ENCODE measurements at places on chromosomes 7 and 10. TPM values are rescaled to one million over a fixed set of nuclear protein-coding genes. Genes with fewer than 3 reads are reported as not detected.

Gene AKR1C8
- polyA plus RNA-seq = 0.06 TPM

Gene MOGAT3
- polyA plus RNA-seq = 63.3 TPM

Gene SAMD9L
- polyA plus RNA-seq = 5.4 TPM

Gene SP8
- polyA plus RNA-seq = not detected

Gene PNLIP
- polyA plus RNA-seq = not detected

Gene GPR141
- 1.1 TPM for polyA plus RNA-seq

Gene CLCN1
- 24.9 TPM for polyA plus RNA-seq

Gene FAM25C
- not detected for polyA plus RNA-seq

Gene SAMD9
- 4.4 TPM for polyA plus RNA-seq

Gene OR2A25
- polyA plus RNA-seq = not detected

Gene C10orf53
- not detected for polyA plus RNA-seq

Gene FAM237B
- 0.04 TPM for polyA plus RNA-seq

DNA sequence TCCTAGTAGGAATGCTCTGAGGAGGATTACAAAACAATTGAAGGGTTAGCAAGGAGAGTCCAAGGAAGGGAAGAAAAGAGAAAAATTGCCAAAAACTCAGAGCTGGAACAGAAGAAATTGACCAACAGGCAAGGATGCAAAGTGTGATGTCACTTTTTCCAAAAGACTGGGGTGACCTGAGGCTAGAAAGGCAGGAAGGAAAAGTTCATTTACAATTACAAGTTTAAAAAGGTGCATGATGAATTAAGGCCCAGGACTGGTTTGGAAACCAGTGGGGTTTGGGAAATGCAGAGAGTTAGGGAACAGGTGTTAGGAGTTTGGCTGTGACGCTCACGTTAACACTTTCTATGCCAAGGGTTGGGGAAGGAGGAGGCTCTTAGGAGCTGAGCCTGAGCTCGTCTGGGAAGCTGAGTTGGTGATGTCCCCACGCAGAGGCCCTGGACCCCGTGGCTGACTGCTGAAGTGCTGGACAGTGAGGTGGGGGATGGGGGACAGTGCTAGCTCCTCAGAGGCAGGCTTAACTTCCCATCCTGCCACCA is 92.6 kb upstream of the PODXL start:
- no peak overlapping the region for H3K4me3 ChIP-seq
- H3K4me1 ChIP-seq = no peaks in the 10 kb centered on the region
- no peaks in the 10 kb centered on the region for H3K36me3 ChIP-seq
- no peak for DNase-seq
- no peak overlapping the region for H3K27ac ChIP-seq

DNA sequence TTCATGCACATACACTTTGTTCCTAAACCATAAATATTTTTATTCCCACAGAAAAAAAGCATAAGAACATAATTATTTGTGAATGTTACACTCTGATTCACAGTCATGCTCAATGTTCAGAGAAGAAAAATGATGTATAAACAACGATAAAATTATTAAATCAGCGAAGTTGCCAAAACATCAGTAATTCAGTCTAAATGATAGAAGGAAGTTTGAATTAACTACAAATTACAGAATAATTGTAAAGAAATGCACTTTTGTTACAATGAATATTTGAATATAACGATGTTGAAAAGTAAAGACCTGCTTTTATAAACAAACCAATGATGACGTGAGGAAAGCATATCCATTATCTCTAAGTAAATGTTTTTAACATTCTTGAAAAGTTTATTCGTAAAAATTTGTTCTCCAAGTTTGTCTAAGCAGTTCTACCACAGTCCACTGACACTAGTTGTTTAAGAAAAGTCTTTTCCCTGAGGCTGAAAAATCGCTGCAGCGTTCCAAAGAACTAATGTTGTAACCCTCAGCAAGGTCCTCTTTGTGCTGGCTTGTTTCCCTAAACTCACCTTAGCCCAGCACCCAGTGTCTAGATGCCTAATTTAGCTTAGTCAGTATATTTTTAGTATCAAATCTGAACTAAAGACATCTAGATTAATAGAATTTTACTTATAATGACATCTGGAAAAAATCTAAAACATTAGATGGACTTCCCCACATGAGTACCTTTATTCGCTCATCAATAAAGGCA is 30.4 kb downstream of the TSPAN12 start:
- H3K27ac ChIP-seq = no peak overlapping the region
- no peaks in the 10 kb centered on the region for H3K4me1 ChIP-seq
- H3K27me3 ChIP-seq = no peaks in the 10 kb centered on the region
- no peak overlapping the region for H3K4me3 ChIP-seq

DNA sequence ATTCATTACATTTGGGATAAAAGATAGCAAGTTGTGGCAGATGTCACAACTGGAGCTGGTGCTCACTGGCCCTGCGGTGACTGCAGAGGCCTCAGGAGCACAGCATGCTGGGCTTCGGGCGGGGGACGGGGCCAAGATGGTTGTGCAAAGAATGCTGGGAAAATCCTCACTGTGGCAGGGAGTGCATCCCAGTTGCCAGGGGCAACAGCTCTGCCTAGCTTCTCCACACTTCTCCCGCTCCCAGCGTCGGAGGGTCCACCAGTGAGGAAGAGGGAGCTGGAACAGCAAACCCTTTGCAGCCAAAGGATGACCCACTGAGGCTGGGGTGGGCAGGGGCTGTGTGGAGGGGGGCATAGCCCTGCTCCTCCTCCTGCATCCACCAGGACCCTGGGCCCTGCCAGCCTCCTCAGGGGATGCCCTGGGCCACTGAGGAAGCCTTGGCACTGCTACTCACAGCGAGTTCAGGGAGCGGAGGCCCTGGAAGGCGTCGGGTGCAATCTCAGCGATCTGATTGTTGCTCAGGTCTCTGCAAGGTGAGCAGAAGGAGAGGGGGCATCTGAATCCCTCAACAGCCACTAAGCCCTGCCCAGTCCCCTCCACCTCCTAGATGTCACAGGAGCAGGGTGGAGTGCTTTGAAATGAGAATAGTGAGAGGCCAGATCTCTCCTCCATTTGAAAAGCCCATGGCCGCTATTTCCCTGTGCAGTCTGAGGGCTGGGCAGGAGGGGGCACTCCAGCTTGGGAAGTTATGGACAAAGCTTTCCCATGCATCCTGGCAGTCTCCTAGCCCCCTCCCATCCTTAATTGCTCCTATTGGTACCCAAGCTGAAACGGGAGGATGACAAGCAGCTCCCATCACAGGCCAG is 126.5 kb downstream of the SLIT1 start:
- H3K4me3 ChIP-seq = no peak overlapping the region
- DNase-seq = no peak
- H3K4me1 ChIP-seq = no peaks in the 10 kb centered on the region
- no peak overlapping the region for H3K27ac ChIP-seq

DNA sequence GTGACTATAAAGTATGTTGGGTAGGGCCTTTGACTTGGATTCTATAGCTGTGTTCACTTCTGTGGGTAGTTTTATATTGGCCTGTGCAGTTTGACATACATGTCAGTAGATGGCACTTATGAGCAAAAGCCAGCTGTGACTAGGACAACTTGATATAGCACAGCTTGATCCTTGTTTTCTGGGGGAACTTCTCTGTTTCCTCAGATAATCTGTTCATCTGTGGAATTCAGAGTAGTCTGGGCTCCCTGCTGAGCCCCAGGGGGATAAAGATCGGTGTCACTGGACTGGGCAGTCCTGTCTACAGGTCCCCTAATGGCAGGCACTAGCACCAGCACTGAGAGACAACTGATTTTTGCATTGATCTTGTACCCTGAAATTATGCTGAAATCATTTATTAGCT is 25.4 kb downstream of the CYP2C9 start:
- no peaks in the 10 kb centered on the region for H3K27me3 ChIP-seq
- DNase-seq = peak; percentile 64
- no peak overlapping the region for H3K27ac ChIP-seq

DNA sequence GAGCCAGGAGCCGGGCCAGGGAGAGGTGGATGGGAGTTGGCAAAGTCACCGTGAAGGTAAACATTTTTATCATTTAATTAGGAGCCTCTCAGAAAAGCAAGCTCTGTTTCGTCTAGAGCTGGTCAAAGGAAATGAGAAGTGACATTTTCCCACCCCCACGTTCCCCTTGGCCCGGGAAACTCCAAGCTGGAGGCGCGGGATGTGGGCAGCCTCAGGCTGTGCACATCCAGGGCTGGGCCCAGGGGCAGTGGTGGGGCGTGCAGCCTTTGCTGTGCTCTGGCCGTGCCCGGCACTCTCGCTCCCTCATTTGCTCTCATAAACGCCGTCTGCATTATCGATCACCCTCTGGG is 135.6 kb upstream of the RET start:
- H3K27me3 ChIP-seq = no peaks in the 10 kb centered on the region
- no peak overlapping the region for H3K27ac ChIP-seq
- H3K36me3 ChIP-seq = no peaks in the 10 kb centered on the region
- H3K4me3 ChIP-seq = no peak overlapping the region
- DNase-seq = no peak
- no peaks in the 10 kb centered on the region for H3K4me1 ChIP-seq

DNA sequence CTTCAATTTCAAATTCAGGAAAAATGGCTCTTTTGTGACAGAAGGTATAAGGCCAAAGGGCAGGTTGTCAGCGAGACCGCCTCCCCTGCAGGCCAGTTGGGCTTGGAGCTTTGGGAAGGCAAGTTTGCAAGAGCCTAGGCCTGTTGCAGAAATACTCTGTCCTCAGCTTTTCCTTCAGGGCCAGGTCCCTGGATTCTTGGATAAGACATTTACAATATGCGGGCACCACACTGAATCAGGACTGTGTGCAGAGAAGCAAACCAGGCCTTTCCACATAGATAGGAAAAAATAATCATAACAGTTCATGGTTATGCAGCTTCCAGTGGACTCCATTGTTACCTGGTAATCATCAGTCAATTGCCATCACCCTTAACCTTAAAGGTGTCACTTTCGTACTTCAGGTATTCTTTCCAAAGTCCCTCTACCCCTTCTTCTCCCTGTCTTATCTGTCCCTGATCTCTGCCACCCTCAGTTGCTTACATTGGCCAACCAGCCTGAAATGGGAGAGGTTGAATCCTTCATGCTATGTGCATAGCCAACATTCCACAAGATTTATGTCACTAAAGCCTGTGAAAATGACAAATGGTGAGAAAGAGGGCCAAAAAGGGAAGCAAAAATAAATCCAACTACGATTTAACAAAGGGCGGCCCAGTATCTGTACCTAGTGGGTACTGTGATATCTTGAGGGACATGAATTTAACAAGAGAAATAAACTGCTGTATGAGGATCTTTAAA is 304.5 kb upstream of the NFE2L3 start:
- peak overlapping the region; percentile 55 for H3K27ac ChIP-seq
- H3K4me1 ChIP-seq = peaks cover 2% of the 10 kb centered on the region
- H3K4me3 ChIP-seq = no peak overlapping the region

- H3K36me3 ChIP-seq = peaks cover 3% of the 10 kb centered on the region
- H3K4me3 ChIP-seq = no peak overlapping the region
- H3K4me1 ChIP-seq = peaks cover 13% of the 10 kb centered on the region
- H3K27ac ChIP-seq = no peak overlapping the region
- no peaks in the 10 kb centered on the region for H3K27me3 ChIP-seq
These were observed 6.4 kb downstream of the AGBL3 start for GRCh38 chr7:134992626-134993179.

- H3K27me3 ChIP-seq = no peaks in the 10 kb centered on the region
- peak; percentile 77 for DNase-seq
- H3K4me1 ChIP-seq = no peaks in the 10 kb centered on the region
- no peak overlapping the region for H3K27ac ChIP-seq
These were observed 45.4 kb upstream of the MBL2 start for GRCh38 chr10:52818019-52818418.

GRCh38 chr10:52746169-52746568 is 26.4 kb downstream of the MBL2 start:
- no peak overlapping the region for H3K4me3 ChIP-seq
- H3K36me3 ChIP-seq = no peaks in the 10 kb centered on the region
- no peak overlapping the region for H3K27ac ChIP-seq
- no peaks in the 10 kb centered on the region for H3K4me1 ChIP-seq

GRCh38 chr7:90320418-90320800 is 695 bp downstream of the FAM237B start:
- peaks cover 32% of the 10 kb centered on the region for H3K27me3 ChIP-seq
- H3K4me1 ChIP-seq = peaks cover 3% of the 10 kb centered on the region
- no peak overlapping the region for H3K27ac ChIP-seq
- H3K36me3 ChIP-seq = no peaks in the 10 kb centered on the region

DNA sequence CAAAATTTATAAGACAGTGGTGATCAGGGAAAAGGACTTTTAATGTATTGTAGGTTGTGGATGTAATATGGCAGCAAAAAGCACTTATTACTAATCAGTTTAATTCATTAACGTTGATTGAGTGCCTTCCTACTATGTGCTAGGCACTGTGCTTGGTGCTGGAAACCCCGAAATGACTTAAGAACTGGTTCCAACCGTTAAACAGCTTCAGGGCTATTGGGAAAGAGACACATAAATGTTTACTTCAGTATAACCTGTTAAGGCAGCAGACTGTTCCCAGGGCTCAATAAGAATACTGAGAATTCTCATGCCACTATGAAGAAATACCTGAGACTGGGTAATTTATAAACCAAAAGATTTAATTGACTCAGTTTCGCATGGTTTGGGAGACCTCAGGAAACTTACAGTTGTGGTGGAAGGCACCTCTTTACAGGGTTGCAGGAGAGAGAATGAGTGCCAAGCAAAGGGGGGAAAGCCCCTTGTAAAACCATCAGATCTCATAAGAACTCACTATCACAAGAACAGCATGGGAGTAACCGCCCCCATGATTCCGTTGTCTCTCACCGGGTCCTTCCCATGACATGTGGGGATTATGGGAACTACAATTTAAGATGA is 1.1 kb upstream of the SLC25A13 start:
- no peak overlapping the region for H3K27ac ChIP-seq
- peaks cover 18% of the 10 kb centered on the region for H3K4me1 ChIP-seq
- no peaks in the 10 kb centered on the region for H3K36me3 ChIP-seq

- no peak overlapping the region for H3K27ac ChIP-seq
- no peaks in the 10 kb centered on the region for H3K27me3 ChIP-seq
- no peaks in the 10 kb centered on the region for H3K4me1 ChIP-seq
- no peak for DNase-seq
These were observed 11.5 kb upstream of the SGMS1 start for GRCh38 chr10:50635286-50635685.

DNA sequence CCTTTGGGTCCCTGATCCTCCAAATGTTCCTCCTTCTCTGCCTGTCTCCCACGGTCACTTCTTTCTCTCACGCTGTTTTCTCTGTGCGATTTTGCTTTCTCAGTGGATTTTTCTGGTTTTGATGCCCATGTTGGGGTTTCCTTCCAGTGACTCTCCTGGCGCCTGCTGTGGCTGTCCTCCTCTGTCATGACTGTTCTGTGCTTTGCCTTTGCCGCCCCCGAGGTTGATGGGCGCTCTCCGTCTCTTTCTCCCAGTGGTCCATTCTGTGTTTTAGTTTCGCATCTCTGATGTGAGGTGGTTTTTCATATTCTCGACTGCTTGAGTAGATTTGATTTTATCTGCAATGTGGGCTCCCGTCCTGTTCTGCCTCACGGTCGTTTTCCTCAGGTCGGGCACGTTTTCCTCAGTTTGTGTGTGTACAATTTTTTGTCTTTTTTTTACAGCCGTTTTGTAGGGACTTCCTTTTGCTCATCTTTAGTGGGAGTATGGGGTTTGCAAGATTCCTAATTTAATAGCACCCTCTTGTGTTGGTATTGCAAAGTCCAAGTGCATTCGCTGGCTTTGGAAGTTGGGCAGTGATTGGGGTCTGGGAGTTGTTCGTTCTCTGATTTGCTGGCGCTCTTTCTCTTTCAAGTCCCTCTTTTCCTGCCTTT is 100.0 kb downstream of the INPP5A start:
- H3K27me3 ChIP-seq = no peaks in the 10 kb centered on the region
- H3K27ac ChIP-seq = no peak overlapping the region
- DNase-seq = peak; percentile 63
- H3K4me3 ChIP-seq = no peak overlapping the region
- peaks cover 6% of the 10 kb centered on the region for H3K4me1 ChIP-seq
- no peaks in the 10 kb centered on the region for H3K36me3 ChIP-seq

Measured in small intestine (tissue), 16 donors.